ENCODE measurements at places on chromosomes 6 and 20. TPM values are rescaled to one million over a fixed set of nuclear protein-coding genes. Genes with fewer than 3 reads are reported as not detected.

GRCh38 chr6:157528931-157529653 is 148.1 kb downstream of the ZDHHC14 start:
- DNase-seq, result no peak

- DNase-seq, result no peak
These were observed 92.4 kb downstream of the DST start for GRCh38 chr6:56550301-56550700.

DNA sequence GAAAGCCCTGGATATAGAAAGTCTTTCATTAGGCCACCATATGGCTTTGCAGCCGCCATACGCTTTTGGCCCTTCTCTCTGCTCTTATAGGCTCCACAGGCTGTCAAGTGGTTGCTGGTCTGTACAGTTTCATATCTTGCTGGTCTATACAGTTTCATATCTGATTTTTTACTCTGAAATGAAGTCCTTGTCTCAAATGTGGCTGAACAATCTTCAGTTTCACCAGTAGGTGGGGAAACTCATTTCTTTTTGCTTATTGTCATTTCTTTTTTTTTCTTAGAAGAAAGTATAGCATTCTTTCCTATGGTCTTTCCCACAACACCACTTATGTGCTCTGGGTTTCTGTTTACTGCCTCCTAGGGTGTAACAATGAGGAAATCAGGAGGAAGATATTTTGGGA is 771.4 kb upstream of the MMS22L start:
- no peak for DNase-seq

DNA sequence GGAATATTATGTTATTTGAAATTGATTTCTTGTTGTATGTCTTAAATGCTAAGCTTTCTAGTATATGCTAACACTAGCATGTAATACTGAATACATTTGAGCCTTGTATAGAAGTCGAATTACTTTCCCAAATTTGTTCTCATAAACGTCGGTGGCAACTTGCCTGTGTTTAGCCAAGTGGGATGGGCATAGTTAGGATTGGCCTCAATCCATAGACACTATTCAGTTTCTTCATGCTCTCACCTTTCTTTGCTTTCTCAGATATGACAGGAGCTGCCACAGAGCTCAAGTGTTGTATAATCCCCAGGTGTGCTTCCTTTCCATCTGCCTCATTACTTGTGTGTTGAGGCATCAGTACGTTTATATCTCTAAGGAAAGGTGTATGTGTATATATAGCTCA is 19.3 kb downstream of the ZNF334 start:
- no peak for DNase-seq

SLPI gene
- not detected for total RNA-seq

COL12A1 gene
- total RNA-seq, result 0.26 TPM

BTNL2 gene
- total RNA-seq, result not detected

Measured in endodermal cell (in vitro differentiated cells).